ENCODE measurements at places on chromosomes 13 and 19.
A peak's percentile ranks its signal among the peaks of the same experiment; 100 is the strongest.

DNA sequence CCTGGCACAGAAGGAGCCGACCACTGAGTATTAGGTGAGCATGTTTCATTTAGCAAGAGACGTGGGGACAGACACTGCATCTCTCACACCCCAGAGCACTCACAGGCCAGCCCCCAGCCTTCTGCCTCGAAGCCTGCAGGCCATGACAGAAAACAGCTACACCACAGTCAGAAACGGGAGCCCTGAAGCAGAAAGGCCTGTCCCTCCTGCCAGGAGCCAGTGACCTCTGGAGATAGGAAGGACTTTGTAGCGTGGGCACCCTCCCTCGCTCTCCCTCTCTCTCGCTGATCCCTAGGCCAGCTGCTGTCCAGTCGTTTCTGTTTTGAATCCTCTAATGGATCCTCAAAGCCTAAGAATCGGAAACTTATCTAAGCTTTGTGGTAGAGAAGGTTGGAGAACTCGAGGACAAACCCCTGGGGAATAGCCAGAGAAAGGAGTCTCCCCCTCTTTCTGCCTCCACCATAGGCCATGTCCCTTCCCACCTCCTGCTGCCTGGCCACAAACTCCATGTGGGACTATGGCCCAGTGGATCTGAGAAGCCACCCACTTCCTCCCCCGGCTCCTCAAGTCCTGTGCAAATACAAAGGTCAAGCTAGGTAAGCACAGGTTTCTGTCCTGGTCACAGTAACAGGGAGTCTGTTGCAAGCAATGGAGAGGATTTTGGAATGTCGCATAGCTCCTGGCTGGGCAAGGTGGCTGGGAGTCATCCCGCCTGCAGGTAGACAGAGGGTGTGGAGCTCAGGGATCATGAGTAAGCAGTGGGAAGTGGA is 95.1 kb downstream of the NUFIP1 start:
- no peak for DNase-seq

DNA sequence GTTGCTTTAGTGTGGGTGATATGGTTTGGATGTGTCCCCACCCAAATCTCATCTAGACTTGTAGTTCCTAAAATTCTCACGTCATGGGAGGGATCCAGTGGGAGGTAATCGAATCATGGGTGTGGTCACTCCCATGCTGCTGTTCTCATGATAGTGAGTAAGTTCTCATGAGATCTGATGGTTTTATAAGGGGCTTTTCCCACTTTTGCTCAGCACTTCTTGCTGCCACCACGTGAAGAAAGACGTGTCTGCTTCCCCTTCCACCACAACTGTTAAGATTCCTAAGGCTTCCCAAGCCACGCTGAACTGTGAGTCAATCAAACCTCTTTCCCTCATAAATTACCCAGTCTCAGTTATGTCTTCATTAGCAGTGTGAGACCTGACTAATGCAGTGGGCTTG is 26.0 kb downstream of the OR10H4 start:
- DNase-seq = no peak

DNA sequence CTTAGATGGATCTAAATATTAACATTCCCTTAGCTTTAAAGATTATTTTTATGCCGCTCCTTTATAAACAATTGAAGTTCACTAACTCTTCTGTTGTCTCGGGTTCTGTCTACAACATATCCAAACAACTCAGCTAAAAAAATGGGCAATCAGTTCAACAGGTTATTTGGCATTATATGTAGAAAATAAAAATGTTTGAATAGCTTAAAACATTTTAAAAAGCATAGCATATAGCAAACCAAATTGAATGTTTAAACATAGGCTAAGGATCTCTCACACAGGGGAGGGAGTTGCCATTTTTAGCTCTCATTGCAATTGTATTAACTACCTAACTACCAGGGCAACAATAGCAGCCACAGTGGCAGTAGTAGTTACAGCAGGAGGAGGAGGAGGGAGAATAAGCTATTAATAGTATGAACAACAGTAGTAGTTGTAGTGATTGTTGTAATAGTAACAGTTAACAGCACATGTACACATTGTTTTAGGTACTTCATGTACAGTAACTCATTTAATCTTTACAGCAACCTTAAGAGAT is 404.2 kb downstream of the KCNRG start:
- no peak for DNase-seq

- DNase-seq = no peak
Observed at GRCh38 chr13:113907635-113908617, 44.0 kb upstream of the GAS6 start.

- DNase-seq = no peak
Observed at GRCh38 chr13:110017379-110017778, 231.0 kb upstream of the IRS2 start.

- DNase-seq = no peak
Observed at GRCh38 chr13:106521095-106521799, 14.2 kb downstream of the EFNB2 start.

GRCh38 chr19:17370026-17370587 is 7.0 kb downstream of the PLVAP start:
- no peak for DNase-seq

DNA sequence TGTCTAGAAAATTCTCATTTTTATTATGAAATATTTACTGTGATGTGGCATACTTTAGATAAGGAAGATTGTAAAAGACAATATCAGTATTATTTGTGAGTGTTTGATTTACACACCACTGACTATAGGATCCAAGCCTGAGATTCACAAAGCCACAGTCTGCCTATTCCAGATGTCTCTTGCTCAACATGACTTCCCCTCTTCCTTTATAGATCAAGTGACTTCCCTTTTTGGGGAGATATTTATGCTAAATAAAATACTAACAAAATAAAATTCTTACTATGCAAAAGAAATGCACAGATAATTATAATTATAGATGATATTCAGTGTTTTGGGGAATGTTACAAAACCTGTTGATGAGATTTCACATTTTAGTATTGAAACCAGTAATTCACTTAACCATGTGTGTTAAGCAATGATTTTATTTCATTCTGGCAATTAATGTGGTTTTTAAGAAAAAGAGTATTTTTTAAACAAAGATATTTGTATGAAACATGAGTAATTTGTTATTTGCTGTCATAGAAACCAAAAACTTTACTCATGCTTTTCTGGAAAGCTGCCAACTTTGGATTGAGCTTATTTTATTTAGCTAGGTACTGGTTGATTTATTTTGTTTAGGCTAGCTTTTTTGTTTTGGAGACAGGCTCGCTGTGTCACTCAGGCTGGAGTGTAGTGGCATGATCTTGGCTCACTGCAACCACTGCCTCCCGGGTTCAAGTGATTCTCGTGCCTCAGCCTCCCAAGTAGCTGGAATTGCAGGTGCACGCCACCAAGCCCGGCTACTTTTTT is 13.7 kb upstream of the GPR183 start:
- no peak for DNase-seq

DNA sequence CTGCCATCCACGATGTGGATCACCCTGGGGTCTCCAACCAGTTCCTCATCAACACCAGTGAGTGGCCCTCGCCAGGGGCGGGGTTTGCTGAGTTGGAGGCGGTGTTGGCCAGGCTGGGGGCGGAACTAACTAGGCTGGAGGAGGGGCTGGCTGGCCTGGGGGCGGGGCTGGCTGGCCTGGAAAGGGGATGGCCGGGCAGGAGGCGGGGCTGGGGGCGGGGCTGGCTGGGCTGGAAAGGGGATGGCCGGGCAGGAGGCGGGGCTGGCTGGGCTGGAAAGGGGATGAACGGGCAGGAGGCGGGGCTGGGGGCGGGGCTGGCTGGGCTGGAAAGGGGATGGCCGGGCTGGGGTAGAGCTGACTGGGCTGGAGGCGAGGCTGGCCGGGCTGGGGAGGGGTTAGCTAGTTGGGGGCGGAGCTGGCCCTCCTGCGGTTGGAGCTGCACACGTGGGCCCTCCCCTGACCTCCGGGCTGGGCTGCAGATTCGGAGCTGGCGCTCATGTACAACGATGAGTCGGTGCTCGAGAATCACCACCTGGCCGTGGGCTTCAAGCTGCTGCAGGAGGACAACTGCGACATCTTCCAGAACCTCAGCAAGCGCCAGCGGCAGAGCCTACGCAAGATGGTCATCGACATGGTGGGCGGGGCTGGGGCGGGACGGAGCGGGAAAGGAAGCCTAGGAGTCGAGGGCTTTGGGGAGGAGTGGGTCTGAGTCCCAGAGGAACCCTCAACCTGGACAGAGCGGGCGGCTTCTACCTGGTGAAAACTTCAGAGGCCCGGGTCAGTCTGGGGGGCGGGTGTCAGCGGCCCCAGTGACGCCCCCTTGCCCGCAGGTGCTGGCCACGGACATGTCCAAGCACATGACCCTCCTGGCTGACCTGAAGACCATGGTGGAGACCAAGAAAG is 41.0 kb downstream of the PDE4A start:
- DNase-seq = peak; percentile 54

GRCh38 chr19:45985321-45985720 is 9.9 kb upstream of the CCDC61 start:
- no peak for DNase-seq

DNA sequence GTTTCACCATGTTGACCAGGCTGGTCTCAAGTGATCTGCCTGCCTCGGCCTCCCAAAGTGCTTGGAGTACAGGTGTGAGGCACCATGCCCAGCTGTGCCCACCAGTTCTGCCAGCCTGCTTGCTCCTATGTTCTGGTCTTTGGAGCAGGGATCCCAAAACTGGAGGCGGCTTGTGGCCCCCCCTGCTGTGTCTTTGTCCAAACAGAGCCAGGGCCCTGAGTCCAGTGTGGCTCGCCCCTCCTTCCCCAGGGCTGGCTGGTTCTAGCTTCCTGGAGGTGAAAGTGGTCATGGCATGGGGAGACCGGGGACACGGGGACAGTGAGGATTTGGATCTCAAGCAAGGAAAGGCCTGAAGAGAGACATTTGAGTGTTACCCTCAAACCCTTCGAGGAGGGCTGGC is 11.5 kb upstream of the TINCR start:
- no peak for DNase-seq

DNA sequence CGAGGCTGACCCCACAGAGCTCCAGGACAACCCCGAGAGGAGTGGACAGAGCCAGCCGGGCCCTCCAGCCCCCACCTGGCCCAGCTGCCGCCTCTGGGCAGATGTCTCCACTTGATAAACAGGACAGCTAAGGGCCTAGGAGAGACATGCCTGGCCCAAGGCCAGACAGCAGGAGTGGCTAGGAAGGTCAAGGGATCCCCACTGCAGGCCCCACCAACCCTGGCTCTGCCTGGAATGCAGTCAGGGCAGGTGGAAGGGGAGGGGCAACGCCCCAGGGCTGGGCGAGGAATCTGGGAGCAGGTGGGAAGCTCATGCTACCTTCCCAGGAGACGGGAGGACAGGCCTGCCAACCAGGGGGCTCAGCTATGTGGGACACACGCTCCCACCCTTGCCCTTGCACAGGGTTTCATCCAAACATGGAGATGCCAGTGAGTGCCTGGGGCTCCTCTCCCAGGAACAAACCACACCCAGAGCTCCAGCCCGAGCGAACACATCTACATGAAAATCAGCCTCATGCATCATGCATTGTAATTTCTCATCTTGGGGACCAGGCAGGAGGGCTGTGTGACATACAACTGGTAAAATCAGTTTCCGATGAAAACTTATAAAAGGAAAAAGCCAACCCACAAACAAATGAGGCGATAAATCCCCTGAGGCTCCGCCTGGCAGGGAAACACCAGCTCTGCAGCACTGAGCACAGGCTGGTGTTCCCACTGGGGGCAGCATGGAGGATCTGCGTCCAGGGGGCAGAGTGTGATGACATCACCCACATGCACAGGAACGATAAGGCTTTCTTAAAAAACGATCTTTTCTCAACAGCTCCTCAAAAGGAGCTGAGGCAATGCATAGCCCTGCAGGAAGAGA is 25.0 kb downstream of the SH3GL1 start:
- DNase-seq = no peak

DNA sequence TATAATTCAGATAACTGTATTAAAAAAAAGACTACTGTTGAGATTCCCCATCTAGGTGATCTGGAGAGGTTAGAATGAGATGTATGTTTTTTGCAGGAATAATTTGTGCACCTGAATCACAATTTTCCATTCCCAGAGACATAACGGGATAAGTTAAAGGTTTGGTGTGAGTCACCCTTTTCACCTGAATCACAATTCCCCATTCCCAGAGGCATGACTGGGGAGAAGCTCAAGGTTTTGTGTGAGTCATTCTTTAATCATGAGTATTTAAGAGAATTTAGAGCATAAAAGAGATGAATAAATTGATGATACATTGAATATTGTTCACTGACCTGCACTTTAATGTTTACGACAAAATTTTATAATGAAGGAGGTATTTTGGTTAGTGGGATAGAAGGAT is 9.0 kb downstream of the OR7A5 start:
- DNase-seq = no peak

GRCh38 chr19:47241919-47242577 is 11.0 kb upstream of the BBC3 start:
- DNase-seq = no peak

DNA sequence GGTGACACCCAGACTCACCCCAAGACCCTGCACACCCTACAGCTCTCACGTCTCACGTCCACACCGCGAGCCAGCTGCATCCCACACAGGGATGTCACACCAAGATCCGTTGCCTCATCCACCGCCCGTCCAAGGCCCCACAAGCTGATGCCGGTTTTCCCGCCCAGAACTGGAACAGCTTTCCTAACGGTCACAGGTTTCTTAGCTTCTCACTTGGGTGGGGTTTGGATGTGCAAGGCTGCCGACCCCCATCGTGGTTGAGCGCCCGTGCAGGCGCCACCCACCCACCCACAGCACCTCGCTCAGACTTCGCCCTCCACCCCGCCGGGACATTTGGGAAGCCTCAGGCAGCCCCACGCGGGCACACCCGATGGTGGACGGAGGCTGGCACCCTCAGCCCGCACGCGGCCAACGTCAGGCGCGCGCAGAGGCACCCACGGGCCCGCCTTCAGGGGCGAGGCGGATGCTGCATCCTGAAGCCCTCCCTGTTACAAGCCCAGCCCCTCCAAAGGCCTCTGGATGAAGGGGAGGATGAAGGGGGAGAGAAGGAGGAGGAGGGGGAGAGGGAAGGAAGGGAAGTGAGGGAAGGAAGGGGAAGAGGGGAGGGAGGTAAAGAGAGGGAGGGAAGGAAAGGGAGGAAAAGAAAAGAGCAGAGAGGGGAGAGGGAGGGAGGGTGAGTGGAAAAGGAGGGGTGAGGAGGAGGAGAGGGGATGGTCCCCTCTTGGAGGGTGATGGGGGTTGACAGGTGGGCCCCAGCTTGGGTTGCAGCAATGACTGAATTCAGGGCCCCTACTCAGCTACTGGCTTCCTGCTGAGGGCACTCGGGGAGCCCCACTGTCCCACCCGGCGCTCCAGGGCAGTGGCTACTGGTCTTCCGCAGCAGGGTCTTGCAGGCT is 12.8 kb downstream of the ONECUT3 start:
- no peak for DNase-seq

DNA sequence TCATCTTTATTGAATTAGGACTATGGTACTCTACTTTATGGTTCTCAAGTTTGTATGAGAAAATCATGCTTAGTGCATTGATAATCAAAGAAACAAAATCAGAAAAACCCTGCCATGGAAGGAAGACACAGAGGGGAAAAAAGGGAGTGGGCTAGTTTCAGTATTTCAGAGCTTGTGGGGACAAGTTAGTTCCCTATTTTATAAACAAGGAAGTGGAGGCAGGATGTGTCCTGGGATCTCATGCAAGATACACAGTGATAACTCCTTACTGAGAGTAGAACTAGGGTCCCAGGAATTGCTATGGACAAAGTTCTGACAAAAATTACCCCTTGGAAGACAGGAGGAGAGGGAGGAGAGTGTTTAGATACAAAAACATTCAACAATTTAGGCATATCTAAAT is 1277.3 kb downstream of the UQCRFS1 start:
- no peak for DNase-seq

Data from iPS DF 6.9 (cell line).